ENCODE measurements at places on chromosomes 11 and 22.

GRCh38 chr11:131645237-131645636, 274.8 kb downstream of the NTM start:
- no peak for DNase-seq

- DNase-seq = no peak
These were observed 73.5 kb upstream of the ZC3H12C start for GRCh38 chr11:110019675-110020074.

GRCh38 chr22:41779929-41780505, 20.5 kb upstream of the CCDC134 start:
- DNase-seq = no peak

- no peak for DNase-seq
These were observed 8.2 kb downstream of the ANO9 start for GRCh38 chr11:433641-434040.

GRCh38 chr11:1701091-1701807, 4.3 kb downstream of the KRTAP5-6 start:
- no peak for DNase-seq
